ENCODE measurements at places on chromosomes 4 and X.

DNA sequence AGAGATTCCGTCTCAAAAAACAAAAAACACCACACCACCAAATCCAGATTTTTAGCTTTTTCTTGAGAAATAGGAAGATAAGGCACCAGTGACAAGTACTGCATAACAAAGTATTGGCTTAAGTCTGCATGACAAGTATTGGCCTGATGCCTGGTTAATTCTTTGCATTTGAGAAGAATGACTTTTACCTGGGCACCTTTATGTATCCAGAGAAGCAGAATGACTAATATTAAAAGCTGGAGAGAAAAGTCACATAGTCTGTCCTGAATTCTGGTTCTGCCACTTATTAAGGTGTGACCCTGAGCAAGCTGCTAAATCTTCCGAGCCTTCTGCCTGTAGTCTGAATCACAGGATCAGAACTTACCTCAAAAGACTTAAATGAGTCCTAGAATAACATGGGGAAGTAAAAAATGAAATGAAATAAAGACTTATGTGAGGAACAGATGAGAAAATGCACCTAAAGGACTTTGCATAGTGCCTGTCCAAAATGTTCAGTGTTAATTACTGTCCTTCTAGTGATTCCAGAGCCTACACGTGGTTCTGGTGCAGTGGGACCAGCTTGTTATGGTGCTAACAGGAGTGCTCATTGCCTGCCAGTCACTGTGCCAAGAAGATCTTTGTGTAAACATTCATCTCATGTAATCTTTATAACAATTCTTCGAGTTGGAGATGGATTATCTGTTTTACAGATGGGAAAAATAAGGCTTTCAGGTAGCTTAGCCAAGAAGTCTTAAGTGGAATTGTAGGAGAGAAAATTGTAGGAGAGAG is 31.6 kb downstream of the UGDH start:
- DNase-seq = no peak

GRCh38 chrX:42096265-42096920 is 173.0 kb upstream of the CASK start:
- no peak for DNase-seq

GRCh38 chrX:105700331-105700730 is 122.0 kb upstream of the NRK start:
- DNase-seq = no peak

DNA sequence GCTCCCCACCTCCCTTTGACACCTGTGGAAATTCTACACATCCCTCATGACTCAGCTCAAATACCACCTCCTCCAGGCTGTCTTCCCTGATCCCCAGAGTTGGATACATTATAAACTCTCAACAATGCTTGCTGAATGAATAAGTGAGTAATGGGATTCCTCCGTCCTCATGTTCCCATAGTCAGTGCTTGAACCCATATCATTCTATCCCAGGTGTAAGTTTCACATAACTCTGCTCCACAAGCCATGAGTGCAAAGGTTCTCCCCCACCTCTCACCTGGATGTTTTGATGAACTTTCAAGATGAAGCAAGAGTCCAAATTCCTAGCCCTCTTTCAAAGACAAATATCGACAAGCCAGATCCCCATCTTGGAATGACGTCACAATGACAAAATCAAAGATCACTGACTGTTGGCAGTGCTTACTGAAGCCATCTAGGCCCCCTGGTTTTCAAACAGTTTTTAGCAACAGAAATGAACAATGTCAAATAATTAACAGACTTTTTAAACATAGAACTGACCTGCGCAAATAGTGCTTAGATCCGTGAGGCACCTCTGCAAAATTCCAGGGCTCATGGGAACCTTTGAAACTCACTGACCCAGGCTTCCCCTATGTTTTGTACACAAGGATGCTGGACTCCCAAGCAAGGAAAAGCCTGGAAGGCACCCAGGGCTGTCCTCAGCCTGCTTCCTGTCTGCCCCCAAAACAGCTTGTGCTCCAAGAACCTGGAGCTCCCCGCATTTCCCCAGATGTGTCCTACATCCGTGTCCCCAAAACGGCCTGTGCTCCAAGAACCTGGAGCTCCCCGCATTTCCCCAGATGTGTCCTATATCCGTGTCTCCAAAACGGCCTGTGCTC is 4.0 kb downstream of the SLC2A9 start:
- DNase-seq = no peak

DNA sequence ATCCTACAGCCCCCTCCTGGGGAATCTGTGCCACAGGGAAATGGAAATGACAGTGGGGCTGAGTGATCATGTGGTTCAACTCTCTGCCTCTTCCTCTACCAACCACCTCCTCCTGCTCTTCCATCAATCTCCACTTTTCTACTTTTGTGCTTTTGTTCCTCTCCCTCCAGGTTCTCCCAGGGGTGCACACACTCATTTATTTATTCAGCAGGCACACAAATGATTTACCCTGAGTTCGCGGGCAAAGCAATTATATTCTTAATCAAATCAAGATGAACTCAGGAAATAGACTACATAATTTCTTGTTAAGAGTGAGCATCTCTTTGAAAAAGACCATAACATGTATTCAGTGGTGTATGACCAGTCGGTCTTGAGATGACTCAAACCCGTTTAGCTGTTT is 69.2 kb downstream of the VCX3A start:
- no peak for DNase-seq

DNA sequence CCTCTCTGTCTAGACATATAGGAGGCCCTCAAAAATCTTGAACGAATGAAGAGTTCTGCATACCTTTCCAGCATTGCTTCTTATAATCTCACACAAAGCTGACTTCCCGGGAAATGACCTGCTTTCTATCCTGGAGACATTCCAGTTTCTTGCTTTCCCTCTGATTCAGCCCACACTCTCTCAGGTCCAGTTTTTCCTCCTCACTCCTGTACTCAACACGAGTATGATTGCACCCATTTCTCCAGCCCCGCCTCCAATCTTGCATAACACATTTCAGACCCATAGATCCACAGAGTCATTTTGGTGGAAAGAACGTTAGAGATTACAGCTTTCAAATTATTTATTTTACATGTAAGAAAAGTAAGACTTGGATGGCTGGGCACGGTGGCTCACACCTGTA is 127.5 kb upstream of the TLR3 start:
- DNase-seq = no peak

GRCh38 chr4:130689181-130689580 is 1593.2 kb downstream of the C4orf33 start:
- DNase-seq = no peak

DNA sequence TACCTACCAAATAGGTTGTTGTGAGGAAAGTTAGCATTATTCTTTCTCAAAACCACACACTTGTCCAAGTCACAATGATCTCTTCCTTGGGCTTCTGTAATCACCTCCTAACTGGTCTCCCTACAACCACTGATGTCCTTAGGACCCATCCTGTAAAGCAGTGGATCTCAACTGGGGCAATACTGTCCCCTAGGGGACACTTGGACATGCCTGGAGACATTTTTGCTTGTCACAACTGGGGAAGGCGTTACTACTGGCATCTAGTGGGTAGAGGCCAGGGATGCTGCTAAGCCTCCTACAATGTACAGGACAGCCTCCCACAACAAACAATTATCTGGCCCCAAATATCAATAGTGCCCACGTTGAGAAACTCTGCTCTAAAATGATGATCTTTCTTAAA is 118.7 kb upstream of the AP1S2 start:
- DNase-seq = no peak

GRCh38 chr4:119873794-119874325 is 192.8 kb downstream of the MAD2L1 start:
- DNase-seq = no peak
